ENCODE measurements at places on chromosomes 6 and 20.

DNA sequence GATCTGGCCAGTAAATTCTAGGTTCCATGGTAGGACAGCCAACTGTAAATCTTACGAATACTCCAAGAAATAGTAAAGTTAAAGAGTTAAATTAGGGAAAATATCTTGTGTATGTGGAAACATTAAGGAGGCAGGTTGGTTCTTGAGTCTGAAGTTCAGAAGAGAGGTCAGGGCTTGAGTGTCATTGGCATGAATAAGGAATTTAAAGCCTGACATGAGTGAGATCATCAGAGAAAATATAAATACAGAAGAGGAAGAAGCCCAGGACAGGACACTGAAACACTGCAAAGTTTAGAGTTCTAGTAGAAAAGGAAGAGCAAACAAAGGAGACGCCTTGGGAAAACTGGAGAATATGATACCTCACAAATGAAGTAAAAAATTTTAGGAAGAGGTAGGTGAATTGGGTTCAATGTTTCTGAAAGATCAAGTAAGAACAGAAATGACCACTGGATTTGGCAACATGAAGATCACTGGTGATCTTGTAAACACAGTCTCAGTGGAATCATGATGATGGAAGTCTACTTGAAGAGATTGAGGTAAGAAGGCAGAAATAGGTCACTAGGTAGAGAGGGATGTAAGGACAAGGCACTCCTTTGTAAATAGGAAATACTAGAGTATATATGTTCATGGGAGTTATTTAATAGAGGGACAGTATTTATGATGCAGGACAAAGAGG, 41.6 kb upstream of the SYNCRIP start:
- no peak for DNase-seq

DNA sequence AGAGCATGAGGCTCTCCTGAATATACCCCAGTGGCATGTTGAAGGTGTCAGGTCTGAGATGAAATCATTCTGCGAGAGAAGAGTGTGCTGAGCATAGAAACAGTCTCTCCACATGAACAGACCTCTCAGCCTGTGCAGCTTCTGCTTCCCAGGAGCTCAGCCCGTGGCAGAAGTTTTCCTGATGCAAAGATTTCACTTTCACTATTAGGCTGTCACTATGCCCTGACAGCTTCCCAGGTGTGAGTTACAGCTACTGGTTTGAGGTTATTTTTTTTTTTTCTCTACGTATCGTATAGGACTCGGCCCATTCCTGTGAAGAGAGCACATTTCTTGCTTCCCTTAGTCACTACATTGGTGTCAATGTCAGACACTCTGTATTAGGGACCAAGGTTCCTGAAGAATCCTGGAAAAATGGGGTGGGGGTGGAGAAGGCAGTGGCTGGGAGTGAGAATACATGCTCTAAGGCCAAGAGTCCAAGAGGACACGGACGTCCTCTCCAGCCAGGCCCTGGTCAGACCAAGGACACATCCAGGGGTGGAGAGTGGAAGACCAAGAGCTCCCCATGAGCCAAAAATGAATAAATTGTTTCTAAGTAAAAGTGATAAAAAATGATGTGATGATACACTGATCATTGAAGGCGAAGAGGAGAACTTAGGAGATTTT, 121.2 kb upstream of the AKAP12 start:
- no peak for DNase-seq

- DNase-seq: no peak
Measured at GRCh38 chr6:34795836-34796425, 4.0 kb downstream of the BLTP3A start.

- DNase-seq: no peak
Measured at GRCh38 chr6:134720353-134721059, 229.4 kb downstream of the ALDH8A1 start.

- no peak for DNase-seq
Measured at GRCh38 chr20:15406072-15406471, 1068.7 kb upstream of the FLRT3 start.

DNA sequence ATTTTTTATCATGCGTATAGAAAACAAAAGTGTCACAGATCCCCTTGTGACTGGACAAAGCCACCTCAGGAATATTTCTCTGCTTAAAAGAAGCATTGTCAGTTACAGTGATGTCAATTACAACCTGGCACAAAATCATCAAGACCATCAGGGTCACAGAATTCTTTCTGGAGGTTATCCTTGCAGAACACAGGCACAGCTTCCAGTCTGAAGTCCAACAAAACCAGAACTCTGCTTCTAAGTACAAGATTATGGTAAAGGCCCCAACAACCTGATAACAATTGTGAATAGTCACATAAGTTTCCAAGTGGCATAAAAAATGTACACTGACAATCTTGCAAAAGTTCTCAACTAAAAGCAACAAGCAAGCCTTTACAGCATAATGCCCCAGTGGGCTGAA, 21.0 kb downstream of the PLAGL2 start:
- DNase-seq: no peak

DNA sequence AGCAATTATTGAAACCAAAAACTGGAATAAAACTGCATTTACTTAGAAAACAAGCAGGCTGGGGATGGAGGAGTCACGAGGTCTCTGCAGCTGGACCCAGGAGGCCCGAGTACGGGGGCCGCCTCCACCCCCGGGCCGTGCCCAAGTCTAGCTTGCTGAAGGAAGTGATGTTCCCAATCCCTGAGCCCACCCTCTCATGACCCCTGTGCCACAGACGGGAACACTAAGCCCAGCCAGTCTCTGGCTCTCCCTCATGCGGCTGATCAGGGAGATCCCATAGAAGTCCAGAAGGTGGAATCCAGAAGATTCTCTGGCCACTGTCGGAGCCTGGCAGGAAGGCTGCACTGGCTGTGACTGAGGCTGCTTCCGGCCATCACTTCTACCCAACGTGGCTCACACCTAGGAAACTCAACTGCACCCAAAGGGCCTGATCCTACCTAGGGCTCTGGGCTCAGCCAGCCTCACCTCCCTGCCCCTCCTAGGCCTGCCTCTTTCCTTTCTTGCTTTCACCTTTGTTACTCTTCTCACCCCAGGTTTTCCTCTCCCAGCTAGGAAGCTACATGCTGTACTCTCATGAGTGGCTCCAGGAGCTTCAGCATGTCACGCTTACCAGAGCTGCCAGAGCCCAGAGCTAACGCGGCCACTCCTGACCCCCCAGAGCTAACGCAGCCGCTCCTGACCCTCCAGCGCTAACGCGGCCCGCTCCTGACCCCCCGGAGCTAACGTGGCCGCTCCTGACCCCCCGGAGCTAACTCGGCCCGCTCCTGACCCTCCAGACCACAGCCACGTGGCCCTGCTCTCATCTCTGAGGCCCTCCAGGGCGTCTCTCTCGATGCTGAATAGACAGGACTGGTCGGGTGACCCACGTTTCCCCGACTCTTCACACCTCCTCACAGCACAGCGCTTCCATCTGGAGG, 24.7 kb upstream of the HELZ2 start:
- DNase-seq: no peak

- no peak for DNase-seq
Measured at GRCh38 chr6:111995404-111995803, 58.5 kb upstream of the CCN6 start.

- DNase-seq: no peak
Measured at GRCh38 chr20:20691477-20692235, 20.8 kb downstream of the RALGAPA2 start.

GRCh38 chr6:127383988-127384387, 40.6 kb upstream of the ECHDC1 start:
- DNase-seq: no peak

DNA sequence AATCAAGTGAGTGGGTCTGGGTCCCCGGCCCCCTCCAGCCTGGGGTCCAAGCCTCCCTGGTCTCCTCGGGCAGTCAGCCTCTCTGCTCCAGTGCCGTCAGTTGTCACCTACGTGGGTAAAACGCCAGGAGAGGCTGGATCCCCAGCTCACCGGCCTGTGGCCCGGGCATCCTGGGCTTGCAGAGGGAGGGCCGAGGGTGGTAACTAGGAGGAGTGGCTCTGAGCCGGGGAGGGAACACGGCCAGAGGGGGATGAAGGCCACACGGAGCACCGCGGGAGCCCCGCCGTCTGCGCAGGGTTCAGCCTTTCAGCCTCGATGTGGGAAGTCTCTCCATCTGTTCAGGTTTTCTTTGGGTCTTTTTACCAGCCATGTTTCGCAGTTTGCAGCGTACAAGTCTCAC, 29.5 kb upstream of the BHLHE23 start:
- DNase-seq: no peak

Measured in stimulated activated CD8-positive, alpha-beta memory T cell treated with anti-CD3 and anti-CD28 coated beads, Interleukin-4, amount 100 ng/mL, for 1 hour (primary cell).